ENCODE measurements at places on chromosomes 7 and 10.

DNA sequence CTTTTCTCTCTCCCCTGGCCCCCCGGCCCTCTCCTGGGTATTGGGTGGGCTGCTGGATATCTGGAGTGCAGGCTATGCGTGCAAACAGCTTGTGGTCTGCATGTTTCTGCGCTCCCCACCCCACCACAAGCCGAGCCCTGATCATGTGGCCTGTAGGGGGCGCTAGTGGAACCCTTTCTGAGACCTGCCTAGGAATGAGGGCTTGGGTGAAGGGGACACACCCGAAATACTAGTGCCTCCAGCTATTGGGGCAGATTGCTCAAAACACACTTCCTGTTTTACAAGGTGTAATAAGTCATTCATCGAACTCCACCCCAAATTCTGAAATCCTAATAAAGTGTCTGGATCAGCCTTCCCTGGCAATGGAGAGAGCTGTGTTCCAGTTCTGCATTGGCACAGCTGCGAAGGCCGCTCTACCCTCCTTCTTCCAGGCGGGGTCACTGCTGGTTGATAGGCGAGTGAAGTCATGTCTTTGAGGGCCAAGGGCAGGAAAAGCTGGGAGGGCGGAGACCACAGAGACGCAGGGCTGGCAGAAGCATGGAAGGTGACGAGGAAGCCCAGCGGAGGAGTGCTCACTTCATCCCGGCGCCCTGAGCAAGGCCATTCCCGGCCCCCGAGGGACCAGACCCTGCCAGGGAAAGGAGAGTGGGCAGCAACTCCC lies 19.8 kb upstream of the PRRT4 start:
- no peak for DNase-seq

- no peak for DNase-seq
These were observed 22.2 kb downstream of the FAM20C start for GRCh38 chr7:214410-215212.

DNA sequence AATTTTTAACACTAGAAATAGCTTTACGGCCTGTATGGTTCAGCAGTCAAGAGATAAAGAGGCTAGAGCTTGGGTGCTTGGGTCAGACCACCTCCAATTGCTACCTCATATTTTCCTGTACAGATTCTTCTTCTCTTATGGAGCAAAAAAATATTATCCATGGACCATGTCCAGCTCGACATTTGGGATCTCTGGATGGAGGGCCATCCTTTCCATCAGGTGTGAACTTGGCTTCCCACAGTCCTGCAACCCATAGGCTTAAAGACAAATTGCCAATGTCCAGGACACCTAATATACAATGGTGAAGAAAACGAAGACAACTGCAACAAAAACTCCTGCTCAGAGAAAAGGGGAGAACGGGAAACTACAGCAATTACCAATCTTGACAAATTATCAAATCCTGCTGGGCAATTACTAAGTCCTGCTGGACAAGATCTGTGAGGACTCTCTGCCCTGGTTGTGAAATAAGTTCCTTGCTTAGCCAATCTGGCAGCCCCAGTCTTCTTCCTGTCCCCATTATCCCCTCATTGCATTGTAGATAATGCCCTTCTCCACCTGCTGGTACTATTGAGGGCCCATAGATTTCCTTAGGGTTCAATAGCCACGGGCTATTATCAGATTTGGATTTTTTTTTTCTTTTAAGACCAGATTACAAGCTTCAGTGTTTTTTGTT lies 42.0 kb upstream of the BRAF start:
- no peak for DNase-seq

GRCh38 chr7:77812290-77812685 lies 13.7 kb downstream of the PHTF2 start:
- DNase-seq, result no peak

- no peak for DNase-seq
These were observed 37.4 kb downstream of the PRKAG2 start for GRCh38 chr7:151839451-151839921.

DNA sequence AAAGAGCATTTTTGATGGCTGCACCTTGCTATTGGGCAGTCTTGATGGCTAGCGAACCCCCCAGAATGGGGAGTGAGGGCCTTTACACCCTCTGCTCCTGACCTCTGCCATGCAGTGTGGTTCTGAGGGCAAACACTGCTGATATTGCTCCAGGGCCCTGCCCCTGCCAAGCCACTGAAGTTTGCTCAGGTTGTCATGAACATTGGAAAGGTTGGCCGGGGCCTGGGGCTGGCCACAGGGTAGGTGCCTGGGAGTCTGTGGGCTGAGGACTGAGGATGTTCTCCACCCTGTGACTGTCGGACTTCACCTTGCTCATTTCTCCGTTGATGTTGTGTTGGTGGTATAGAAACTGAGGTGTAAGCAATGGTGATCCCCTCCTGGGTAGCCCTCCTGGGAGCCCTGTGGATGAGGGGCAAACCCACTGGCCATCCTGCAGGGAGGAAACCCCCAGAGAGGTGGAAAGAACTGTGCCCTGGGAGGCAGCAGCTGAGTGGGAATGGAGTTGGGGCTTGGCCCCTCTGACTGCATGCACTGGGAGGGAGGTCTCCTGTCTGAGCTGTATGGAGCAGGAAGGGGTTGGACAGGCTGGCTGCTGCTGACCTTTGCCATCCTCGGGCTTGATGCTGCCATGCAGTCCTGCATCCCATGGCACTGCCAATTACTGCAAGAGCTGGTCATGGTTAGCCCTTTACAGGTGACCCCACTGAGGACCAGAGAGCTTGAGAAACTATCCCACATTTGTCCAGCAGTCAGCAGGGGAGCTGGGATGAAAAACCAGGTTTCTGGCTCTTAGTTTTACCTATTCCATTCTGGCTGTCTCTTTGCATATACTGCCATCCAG lies 77.1 kb downstream of the SH2D4B start:
- DNase-seq, result no peak

DNA sequence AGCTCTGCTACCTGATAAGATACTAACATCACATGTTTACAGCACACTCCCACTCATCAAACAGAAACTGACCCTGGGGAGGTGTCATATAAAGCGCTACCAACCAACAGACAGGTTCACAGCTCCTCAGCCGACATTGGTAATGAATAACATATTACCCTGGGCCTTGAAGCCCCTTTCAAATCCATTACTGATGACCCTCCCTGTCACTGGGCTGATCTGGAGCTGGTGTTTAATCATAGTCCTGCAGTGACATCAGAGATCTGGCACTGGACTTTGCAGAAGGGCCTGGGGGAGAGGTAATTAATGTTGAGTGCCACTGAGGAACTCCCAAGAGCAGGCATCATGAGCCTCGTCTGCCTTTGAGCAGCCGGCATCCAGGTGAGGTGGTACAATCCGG lies 306.5 kb upstream of the NFE2L3 start:
- no peak for DNase-seq

- no peak for DNase-seq
These were observed 75.6 kb downstream of the CTBP2 start for GRCh38 chr10:125084614-125085257.

DNA sequence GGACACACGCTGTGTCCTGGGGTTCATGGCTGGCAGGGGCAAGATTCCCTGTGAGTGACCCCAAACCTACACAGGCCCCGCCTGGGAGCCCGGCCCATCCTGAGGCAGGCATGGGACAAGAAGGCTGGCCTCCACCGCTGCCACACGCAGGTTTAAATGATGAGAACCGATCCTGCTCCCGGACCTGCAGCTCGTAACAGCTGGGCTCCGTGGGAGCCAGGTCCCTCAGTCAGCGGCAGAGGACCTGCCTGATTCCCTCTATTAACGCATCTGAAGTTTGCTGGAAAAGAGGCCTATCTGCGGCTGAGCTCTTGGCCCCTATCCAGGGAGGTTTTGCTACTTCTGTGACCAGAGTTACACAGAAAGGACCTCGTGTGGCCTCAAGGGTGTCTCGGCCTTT lies 112.3 kb downstream of the VIPR2 start:
- no peak for DNase-seq

DNA sequence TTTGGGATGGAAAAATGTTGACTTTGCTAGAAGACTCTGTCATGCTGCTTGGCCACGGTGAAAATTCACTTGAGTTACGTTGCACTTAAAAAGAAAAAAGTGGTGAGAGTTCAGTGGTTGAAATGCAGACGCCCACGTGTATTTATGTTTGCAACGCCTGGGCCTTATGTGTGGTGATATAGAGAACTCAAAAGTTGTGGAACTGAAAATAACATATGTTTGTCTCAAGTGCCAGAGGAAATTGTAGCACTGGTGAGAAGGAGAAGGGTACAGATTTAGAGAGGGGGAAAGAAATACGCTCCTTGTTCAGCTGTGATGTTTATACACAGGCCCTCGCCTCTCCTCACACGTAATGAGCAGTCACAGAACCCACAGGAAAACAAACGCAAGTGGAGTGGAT lies 73.6 kb downstream of the EMX2 start:
- no peak for DNase-seq

DNA sequence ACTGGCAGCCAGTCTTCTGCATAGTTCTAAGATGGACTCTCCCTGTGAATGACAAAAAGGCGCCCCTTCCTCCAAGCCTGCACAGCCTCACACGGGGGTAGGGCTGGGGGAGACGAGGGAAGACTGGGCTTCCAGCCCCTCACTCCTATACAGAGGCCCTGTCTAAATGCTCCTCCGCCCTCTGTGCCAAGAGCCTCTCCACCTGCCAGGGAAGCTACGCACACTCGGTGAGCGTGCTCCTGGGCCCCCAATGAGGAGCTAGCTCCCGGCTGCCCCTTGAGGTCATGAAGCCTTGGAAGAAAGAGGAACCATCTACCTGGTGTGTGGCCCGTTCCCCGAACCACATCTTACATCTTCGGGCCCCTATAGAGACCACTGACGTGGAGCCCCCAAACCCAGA lies 54.8 kb downstream of the CRTAC1 start:
- DNase-seq, result no peak

- no peak for DNase-seq
These were observed 120.1 kb upstream of the STK17A start for GRCh38 chr7:43462836-43463235.

DNA sequence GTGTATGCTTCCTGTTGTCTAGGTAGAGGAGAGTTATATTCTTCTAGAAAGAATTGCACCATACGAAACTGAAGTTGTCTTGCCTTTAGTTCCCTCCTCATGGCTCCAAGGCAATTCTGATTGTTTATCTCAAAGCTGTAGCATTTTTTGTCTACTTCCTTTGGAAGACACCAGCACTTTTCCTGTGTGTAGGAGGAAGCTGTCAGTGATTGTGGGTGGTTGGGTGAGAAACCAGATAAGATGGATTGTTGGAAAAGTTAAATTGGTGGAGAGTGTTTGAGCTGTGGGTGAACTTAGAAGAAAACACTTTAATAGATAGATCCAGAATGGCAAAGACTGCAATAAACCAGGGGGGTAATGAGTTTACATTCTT lies 12.1 kb upstream of the CSTF2T start:
- no peak for DNase-seq
